Glomerular endothelial cell (primary cell): ENCODE measurements at places on chromosomes 3 and 15. TPM values are rescaled to one million over a fixed set of nuclear protein-coding genes. Genes with fewer than 3 reads are reported as not detected.

DNA sequence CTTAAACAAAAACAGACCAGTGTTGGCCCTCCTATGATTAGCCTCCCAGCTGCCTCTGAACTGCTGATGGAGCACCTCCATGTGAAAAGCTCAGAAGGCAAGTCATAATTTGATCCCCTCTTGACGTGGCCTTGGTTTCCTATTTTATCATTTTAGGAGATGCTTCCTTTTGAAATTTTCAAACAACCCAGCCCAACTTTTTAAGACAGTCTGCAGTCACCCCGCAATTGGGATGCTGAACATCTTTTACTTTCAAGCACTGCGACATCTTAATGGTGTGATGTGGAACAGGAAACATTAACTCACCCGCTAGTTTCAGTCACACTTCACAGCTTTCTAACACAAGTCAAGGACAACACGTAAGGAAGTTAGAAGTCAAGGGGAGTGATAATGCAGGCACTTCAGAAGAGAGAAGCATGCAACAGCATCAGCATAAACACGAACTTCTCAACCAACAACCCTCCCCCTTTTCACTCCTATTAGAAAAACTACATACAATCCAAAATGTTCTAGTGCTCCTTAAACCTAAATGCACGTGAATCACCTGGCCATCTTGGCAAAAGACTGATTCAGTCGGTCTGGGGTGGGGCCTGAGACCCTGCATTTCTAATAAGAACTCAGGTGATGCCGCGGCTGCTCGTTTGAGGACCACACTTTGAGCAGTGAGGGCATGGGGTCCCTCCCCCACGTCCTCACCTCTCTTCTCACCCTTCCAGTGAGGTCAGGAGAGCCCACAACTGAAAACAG, 161.5 kb downstream of the FOXP1 start:
- DNase-seq, result no peak

GRCh38 chr3:62027796-62028195, 345.6 kb downstream of the FEZF2 start:
- no peak for DNase-seq

- DNase-seq, result no peak
Observed at GRCh38 chr15:79956354-79956939, 14.5 kb downstream of the BCL2A1 start.

- no peak for DNase-seq
Observed at GRCh38 chr15:31359702-31360111, 33.1 kb downstream of the KLF13 start.

GRCh38 chr15:50066666-50067065, 52.4 kb downstream of the ATP8B4 start:
- no peak for DNase-seq

DNA sequence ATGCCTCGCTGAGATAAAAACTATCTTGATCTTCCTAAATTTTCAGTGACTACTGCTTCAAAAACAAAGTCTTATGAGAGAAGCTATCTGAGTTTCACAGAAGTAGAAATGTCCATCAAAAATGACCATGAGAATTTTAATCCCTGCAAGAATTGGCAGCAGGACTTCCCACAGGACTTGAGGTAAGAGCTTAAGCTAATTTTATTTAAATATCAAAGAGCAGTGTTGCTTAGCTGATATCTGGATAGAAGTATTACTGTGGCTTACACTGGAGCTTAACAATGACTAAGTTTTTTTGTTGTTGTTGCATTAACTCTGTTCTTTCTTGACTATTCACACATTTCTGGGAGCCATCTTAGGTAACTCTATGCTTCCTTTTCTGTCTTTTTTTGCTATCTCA, 60.8 kb upstream of the EPHA3 start:
- DNase-seq, result no peak

- no peak for DNase-seq
Observed at GRCh38 chr3:99871231-99872045, 53.8 kb downstream of the CMSS1 start.

DNA sequence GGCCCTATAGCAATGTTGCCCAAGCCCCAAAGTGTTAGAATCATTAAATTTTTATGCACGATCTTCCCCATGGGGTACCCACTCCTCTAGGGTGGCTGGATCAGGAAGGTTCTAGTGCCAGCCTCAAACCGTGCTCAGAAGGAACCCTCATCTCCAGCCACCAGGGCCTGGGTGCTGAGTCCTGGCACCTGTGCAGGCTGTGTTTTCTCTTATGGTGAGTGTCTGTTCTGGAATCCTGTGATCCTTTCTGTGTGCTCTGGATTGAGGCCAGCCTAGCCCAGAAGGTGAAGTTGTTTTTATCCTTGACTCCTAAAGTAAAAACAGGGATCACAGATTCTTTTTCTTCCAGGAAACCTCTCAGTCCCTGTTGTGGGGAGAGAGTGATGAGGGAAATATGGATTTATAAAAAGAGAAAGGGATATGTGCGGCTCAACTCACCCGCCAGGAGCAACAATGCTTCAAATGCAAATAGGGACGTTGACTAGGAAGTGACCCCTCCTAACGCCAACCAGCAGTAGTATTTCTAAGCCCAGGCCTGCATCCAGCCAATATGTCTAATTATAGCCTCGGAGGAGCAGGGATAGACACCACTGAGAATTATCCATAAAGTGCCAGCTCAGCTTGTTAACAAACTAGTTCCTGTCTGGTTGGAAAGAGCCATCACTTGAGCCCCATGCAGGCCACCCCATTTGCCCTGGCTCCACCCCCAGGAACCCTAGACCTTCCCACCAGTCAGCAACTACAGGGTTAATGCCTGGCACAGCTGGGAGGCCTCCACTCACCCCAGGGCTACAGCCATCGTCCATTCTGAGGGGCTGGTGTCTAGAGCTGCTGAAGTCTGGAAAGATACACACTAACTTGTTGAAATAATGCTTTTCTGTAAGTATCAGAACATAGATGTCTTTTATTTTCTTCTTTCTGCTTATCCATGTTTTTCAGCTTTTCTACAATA, 513.5 kb upstream of the PROK2 start:
- no peak for DNase-seq

DNA sequence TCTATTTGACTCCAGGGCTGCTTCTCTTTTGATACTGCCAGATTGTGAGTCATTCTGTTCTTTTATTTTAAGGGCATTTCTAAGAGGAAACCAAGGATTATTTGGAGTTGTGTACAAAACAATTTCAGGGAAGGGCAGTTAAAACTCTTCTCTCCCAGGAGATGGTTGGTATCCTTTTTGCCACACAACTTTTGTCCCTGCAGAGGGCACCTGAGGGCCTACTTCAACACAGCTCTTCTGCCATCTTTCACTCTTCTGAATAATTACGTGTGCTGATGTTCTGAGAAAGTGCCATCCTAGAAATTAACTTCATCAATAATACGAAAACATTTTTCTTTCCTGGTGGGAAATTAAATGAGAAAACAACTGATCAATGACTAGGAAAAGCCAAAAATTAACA, 75.7 kb upstream of the GADL1 start:
- no peak for DNase-seq

DNA sequence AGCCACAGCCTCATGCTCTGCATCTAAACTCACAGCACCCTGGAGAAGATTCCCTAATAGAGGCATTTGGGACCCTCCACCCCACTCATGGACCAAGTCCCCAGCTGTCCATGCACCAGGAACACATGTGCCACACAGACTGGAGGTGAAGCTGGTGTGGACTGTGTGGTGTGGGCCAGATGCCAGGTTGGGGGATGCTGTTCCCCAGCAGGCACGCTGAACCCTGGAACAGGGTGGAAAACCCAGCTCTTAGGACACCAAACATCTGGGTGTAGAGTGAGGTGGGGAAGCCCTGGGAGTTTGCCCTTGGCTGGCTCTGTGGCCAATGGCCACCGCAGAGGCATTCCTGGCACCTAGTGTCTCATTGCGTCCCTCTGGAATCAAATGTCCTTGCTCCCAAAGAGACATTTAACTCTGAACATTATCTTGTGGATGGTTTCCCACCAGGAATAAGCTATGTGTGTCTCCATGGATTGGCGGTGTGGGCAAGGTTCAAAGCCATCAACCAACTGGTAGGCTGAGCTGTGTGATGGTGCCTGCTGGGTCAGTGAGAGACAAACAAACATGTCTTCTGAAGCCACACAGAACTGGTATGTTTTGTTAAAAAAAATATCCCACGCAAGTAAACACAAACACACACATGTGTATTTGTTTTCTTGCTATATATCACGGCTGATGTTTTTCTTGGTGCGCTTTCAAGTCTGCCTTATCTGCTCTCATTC, 65.0 kb downstream of the EXOG start:
- DNase-seq, result no peak

DNA sequence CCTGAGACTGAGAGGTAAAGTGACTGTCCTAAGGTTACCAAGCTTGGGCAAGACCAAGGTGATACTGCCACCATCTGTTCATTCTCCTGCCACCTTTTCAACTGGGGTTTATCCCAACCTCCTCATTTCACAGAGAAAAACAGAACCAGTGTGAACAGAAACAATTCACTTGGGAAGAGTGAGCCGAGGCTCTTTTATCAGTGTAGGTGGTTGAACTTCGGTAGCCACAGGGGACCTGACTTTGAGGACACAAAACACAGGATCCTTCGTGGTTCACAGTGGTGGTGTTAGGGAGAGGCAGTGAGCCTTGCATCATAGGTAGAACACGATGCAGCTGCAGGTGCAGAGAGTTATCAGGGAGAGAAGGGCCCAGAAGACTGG, 72.8 kb upstream of the ICE2 start:
- no peak for DNase-seq

GRCh38 chr3:15899388-15899787, 101.6 kb upstream of the ANKRD28 start:
- DNase-seq, result no peak

Gene IQSEC1
- 50.1 and 57.1 TPM in 2 replicates for total RNA-seq

Gene VIPR1
- 1.4 and 6.9 TPM in 2 replicates for total RNA-seq

Gene FEZF2
- total RNA-seq, result not detected in 2 replicates
